Stimulated activated CD4-positive, alpha-beta T cell treated with anti-CD3 and anti-CD28 coated beads, Interleukin-4, amount 100 ng/mL, for 48 hours (primary cell): ENCODE measurements at places on chromosomes 2 and 18.

DNA sequence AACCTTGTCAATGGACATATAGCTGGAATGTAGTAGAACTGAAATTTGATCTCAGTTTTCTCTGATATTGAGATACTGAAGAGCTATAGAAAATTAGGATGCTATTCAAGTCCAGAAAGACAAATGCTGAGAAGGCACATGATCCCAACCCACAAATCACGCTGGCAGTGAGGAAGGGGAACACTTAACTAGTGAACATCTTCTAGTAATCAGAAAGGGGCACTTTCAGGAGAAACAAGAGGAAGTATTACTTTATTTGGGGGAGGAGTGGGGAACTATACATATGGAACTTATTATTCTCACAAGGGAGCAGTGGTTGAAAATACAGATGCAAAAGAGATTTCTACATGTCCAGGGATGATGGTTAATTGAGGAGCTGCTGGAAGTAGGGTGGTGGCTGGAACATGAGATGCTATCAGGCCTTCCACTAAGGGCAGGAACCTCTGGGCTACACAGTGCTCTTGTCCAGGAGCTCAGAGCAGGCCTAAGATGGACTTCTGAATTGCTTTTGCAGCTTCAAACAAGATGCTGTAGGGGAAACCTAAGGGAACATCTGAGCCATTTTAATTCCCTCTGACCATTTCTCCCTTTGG is 79.3 kb downstream of the TGFA start:
- DNase-seq: no peak

GRCh38 chr2:171266102-171266501 is 105.4 kb upstream of the TLK1 start:
- no peak for DNase-seq

DNA sequence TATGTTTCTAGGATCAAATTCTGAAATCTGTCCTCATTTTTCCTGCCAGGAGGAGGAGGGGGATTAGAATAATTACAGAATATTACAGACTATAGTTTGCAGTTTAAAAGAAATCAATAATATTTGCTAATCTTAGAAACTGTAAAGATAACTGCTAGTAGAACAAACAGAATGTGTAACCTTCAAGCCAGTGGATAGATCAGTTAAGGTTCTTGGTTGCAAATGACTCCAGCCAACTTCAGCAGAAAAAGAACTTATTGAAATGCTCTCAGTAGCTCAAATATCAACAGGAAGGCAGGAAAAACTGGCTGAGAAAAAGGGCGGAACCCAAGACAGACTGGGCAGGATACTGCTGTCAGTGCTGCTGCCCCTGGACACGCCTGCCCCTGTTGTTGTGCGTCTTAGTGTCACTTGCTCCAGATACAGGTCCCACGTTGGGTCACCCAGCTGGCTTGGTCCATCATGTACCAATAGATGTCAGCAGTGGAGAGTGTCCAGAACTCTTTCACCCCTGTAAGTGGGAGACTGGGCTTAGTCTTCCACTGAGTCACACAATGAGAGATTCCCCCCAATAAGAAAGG is 10.2 kb downstream of the NMUR1 start:
- DNase-seq: no peak

DNA sequence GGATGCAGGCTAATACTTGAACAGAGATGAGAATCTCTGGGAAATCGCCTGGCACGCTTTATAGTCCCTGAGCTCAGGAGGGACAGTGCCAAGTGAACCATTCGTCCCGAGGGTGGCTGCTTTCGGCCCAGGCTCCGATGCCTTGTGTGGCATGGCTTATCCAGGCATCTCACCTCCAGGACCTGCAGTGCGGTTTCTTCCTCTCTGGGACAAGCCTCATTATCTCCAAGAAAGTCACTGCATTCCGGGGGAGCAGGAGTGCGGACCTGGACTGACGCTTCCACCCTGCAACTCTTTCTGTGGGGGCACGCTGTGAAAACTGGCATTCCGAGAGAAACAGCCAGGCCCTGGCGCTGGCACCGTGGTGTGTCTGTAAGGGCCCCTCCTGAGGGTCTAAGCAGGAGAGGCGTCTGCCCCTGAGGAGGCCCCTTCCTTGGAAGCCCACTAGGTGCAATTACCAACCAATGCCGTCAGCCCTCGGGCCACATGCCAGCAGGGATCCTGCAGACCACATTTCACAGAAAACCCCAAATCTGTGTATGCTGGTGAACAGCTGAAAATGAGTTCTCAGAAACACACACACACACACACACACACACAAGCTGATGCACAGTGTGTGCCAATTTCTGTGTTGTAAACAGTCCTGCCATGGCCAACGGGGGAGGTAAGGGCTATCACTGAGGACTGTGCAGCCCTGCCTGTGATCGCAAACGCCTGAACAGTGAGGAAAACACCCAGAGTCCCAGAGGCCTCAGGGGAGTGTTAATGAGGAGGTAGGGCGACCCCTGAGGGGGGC is 351.9 kb upstream of the SALL3 start:
- DNase-seq: no peak

GRCh38 chr2:68341062-68341329 is 21.2 kb upstream of the CNRIP1 start:
- no peak for DNase-seq

- DNase-seq: no peak
Observed at GRCh38 chr2:184357033-184357432, 241.3 kb upstream of the ZNF804A start.

- no peak for DNase-seq
Observed at GRCh38 chr2:15599994-15600393, 8.3 kb downstream of the DDX1 start.

DNA sequence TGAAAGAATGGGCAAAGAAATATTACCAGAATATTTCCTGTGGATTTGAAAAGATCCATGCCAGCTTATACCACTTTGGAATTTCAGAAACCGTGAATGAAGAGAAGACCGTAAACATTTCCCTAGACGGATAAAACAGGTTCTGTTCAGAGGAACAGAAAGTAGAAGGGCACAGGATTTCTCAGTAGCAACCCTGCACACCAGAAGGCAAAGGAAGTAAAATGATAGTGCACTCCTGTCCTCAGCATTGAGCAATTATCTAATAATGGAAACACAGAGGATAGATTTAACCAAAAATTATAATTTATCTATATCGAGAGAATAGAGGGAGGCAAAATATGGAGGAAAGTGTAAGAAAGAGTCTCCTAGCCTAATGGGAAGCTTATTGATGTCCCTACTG is 87.0 kb upstream of the ITGA6 start:
- DNase-seq: no peak

DNA sequence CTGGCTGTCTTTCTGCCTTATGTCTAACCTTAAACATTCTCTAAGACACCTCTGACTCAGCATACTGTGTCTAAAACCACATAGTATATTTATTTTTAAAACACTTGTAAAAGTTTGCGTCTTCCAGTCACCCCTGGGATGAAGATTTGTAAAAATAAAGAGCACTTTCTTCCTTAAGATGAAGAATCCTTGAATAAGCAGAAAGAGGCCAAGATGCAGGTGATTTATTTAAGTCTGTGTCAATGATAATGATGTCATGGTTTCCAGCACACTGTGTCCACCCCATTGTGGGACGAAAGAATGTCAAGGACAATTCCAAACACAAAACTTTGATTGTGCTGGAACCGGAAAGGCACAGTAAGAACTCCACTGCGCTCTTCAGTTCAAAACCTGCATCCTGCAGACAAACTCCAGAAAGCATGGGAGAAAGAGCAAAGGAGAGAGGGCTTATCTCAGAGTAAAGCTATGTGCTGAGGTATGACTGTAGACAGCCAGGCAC is 92.9 kb downstream of the ZEB2 start:
- DNase-seq: no peak

- no peak for DNase-seq
Observed at GRCh38 chr18:73279498-73279897, 411.7 kb upstream of the NETO1 start.

- no peak for DNase-seq
Observed at GRCh38 chr2:133942398-133942797, 311.5 kb upstream of the MGAT5 start.

GRCh38 chr2:127485051-127485693 is 41.1 kb downstream of the IWS1 start:
- no peak for DNase-seq

DNA sequence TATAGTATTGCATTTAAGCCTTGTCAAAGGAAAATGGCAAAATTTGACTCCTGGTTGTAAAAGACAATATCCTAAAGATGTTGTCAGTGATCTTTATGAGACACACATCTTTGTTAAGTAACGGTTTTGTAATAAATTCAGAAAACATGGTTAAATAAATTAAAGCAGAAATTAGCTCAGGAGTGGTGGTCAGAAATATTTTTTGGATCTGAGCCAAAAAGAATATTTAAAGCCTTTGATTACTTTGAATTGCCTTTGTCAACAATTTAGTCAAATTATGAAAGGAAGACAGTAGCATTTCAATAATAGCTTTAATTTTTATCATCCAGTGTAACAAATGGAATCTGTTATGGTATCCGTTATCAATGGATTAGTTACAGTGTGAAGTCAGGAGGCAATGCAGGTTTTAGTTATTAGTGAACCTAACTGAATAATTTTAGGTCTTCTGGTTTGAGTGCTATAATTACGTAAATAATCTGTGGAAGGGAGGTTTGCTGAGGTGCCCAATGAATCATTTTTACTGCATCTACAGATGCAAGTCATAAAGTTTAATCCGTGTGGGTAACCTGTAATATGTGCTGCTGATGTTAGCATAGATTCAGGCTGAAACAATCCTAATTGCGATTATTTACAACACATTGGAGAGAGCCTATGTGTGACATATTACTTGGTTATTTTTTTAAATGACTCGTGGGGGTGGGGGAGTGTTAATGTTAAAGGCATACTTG is 42.7 kb downstream of the SMAD4 start:
- DNase-seq: no peak

DNA sequence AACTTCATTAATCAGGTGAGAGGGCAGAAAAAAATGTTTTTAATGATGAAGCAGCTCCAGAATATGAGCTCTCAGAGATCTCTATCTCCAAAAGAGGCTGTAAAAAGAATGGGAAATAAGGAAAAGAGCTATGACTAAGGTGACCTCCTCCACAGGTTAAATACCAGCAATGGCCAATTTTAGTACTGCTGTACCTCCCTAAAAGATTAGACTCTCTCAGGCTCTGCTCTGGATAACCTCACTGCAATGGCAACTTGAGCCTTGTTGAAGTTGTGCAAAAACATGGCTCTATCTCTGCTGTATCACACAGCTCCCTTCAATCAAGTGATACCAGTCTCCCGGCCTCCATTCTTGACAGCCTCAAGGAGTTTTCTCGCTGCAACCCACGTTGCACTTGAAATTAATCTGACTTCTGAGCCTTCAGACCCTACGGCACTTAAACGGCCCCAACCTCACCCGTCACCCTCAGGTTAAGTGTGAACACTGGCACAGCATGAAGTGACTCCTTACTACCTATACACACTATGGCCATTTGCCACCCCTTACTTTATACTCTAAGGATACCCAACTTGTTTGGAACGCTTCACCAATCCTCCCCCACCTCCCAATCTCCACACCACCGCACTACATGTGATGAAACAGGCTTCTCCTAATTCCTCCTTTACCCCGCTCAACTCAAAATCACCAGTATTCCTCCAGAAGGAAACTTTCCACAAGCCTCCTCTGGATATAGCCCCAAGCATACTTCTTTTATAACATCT is 36.3 kb downstream of the SMAD2 start:
- no peak for DNase-seq

GRCh38 chr2:127586136-127586535 is 50.7 kb downstream of the MYO7B start:
- no peak for DNase-seq

DNA sequence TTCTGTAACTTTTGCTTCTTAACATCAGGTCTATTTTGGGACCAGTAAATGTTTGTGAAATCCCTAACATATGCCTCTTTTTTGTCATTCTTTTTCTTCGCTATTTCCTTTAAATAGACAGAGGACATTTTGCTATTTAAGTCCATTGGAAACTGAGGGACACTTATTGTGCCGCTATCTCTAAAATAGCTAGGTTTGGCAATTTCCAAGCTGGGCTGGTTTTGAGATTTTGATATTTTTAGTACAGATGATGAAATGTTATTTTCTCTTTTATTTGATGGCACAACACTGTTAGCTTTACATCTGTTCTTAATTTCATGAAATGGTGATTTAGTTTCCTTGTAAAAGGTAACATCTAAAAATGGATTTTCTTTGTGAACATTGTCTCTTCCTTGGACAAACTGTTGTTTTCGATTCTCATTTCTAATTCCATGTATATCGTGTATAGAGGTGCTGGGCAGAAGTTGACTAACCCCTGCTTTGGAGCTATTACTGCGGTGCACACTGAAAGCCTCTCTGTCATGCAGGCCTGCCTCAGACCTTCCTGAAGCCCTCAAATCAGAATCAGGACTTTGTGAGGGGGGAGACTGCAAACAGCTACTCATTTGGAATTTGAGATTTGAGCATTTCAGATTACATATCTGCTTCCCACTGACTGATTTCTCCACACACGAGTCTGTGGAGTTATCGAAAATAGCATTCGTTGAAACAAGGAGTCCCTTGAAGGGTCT is 594 bp downstream of the RAD51AP2 start:
- DNase-seq: no peak

DNA sequence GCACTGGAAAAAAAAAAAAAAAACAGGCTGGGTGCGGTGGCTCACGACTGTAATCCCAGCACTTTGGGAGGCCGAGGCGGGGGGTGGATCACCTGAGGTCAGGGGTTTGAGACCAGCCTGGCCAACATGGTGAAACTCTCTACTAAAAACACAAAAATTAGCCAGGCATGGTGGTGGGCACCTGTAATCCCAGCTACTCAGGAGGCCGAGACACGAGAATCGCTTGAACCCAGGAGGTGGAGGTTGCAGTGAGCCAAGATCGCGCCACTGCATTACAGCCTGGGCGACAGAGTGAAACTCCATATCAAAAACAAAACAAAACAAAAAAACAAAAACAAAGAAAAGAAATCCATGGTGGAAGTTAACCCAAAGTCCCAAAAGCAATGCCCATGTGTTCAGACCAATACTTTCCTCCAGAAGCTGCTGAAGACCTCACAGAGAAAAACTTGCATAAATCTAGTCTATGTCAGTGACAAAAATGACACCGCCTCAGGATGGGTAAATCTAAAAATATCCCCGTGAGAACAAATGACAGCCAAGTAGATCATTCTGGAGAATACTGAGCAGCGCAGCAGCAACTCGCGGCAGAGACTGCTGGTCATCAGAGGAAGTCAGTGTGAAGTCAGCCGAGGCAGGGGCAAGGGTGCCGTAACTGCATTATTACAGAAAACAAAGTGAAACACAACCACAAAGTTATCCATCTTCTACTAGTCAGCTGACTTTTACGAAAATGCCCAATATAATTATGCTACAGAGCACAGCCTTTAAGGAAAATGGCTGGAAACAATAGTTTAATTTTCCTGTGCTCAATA is 41.0 kb downstream of the LPIN2 start:
- DNase-seq: no peak

GRCh38 chr2:218476676-218477075 is 57.8 kb downstream of the VIL1 start:
- no peak for DNase-seq

- DNase-seq: no peak
Observed at GRCh38 chr18:36391426-36392145, 94.1 kb downstream of the FHOD3 start.

DNA sequence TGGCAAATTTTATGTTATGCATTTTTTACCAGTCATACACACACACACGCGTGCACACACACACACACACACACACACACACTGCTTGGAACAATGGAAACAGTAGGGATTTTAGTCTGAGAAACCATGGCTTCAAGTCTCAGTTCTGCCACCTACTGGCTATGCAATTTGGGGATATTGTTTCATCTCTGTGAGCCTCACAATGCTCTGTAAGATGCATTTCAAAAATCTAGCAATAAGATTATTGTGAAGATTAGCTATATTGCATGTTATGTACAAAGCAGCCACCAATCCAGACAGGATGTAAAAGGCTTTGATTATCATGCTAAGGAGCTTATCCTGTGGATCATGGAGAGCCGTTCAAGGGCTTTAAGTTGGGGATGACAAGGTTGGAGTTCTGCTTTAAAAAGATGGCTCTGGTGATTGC is 401.4 kb downstream of the NBAS start:
- DNase-seq: no peak
